Caco-2 (cell line): ENCODE measurements at places on chromosomes 1 and 21. TPM values are rescaled to one million over a fixed set of nuclear protein-coding genes. Genes with fewer than 3 reads are reported as not detected.

The CLEC20A gene
- not detected in 2 replicates for total RNA-seq

The LCE2A gene
- total RNA-seq: not detected in 2 replicates

The ZFP69B gene
- 1.2 TPM in 2 replicates for total RNA-seq

The AMY2A gene
- total RNA-seq: not detected in 2 replicates

The S100A13 gene
- total RNA-seq: 198 and 238 TPM in 2 replicates

The ALDH9A1 gene
- 28.4 and 33.9 TPM in 2 replicates for total RNA-seq

The CHAF1B gene
- total RNA-seq: 16.4 and 18.7 TPM in 2 replicates

The KCNK1 gene
- total RNA-seq: 0.60 TPM in 1 of 2 replicates, not detected in the other

The NID1 gene
- total RNA-seq: 43.7 and 48.5 TPM in 2 replicates

The ZFP69 gene
- 2.5 and 2.6 TPM in 2 replicates for total RNA-seq

The FAM20B gene
- total RNA-seq: 24.5 and 26.1 TPM in 2 replicates

The L1TD1 gene
- total RNA-seq: 0.29 and 0.56 TPM in 2 replicates

GRCh38 chr1:151907363-151908139 is 1.8 kb downstream of the THEM4 start:
- DNase-seq: no peak

DNA sequence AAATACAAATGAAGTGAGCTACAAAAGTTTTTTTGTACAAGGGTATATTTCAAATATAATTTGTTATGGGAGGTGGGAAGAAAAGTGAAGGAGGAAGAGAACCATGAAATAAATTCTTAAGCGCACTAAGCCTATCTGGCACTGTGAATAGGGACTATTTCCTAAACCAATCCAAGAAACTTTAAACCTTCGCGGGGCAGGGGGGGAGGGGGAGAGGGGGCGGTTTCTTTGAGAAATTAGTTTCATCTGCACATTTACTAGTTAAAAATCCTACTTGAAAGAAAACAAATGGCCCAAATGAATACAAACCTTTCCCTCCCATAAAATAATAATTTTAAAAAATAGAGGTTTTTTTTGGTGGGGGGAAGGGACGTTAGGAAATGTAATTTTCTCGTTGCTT is 364 bp downstream of the GOLPH3L start:
- DNase-seq: no peak

- no peak for DNase-seq
These were observed 133.0 kb downstream of the PTPN14 start for GRCh38 chr1:214418391-214418790.

DNA sequence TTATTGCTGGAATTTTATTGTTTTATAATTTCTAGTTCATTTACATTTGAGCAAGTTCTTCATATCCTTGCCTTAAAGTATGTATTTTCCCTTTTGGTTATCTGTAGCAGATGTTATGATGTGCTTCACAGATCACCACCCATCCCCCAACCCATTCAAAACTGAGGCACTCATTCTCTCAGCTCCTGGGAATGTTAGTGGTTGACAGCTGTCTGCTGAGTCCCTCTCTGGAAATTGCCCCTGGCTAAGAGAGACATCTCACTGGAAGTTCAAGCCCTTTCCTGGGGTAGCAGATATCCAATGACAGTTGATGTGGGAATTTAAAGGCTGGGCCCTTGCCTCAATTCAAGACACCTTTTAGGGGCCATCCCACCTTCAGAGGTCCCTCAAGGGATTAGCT is 4.3 kb upstream of the DPYD start:
- DNase-seq: no peak

DNA sequence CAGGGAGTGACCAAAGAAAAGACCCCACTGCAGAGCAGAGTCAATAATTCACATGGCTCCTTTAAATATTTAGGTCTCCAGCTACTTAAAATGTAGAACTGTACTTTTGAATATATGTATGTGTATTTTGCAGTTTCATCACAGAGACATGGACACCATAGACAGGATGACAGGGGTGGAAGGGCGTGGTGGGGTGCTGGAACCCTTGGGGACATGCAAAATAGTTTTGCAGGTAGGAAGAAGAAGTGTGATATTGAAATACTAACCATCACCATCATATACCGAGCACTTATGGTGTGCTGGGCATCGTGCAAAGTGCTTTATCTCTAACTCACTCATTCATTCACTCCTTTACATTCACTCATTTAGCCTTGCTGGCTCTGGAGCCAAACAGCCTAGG is 72.5 kb upstream of the IGSF21 start:
- DNase-seq: no peak

- DNase-seq: no peak
These were observed 7.0 kb downstream of the NAV1 start for GRCh38 chr1:201545851-201546492.

DNA sequence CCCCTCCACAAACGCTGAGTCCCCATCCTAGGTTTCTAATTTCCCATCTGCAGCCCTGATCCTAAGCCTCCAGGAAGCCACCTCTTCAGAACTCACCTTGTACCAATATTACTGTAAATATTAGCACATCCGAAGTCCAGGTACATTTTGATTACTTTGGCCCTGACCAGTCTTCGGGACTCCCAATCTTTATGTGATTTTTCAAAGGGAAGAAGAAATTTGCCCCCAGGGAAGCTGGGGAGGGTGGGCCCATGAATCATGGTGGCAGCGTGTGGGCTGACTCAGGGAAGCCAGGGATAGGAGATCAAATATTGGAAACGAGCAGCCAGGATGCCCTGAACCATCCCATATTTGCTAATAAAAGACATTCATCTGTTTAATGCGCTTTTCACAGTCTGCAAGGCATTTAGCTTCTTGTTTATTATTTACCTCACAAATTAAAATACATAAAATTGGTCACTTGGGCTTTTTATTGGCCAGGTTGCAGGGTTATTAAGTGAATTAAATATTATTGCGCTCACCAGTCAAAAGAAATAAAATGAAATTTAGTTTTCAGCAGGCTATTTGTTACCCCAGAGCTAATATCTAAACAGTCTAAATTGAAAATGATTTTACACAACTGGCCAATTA is 46.6 kb downstream of the KIAA0040 start:
- peak; percentile 26 for DNase-seq

- peak; percentile 36 for DNase-seq
These were observed 506 bp downstream of the JUN start for GRCh38 chr1:58783090-58783992.

GRCh38 chr1:5880630-5881405 is 111.4 kb downstream of the NPHP4 start:
- DNase-seq: no peak

DNA sequence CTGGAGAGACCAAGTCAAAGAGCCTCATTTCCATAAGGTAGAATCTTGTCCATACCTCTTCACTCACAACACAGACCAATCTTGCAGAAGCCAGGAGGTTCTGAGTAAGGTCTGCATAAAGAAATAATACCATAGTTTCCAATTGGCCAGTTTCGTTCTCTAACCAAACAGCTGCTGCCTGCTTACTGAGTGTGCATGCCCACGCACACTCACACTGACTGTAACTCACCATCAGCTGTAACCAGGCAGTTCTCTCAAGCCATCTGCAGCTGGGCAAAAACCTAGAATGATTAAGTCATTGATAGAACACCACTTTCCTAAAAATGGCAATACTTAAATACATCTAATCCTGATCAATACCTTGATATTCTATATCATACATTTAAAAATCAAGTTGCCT is 106.6 kb upstream of the VAV3 start:
- DNase-seq: no peak

DNA sequence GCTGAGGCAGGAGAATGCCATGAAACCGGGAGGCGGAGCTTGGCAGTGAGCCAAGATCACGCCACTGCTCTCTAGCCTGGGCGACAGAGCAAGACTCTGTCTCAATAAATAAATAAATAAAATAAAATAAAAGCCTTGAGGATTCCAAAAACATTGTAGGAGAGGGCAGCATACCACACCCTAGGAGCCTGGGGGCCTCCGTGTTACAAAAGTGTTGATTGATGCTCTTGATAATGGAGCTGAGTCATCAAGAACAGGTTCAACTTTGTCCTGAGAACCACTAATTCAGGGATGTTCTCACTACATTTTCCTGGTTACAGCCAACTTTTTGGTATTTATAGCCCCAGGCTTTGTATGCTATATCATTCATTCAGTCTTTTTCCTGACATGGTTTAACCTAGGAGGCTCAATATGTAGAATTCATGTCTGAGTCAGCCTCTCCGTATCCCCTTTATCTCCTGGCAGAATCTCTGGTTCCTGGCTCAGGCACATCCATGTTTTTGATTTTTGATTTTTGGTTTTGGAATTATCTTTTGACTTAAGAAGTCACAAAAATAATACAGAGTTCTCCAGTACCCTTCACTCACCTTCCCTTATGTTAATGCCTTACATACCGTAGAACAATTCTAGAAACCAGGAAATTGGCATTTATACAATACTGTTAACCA is 69.4 kb downstream of the LRRC8D start:
- DNase-seq: peak; percentile 66

- DNase-seq: no peak
These were observed 269.5 kb downstream of the GRIK3 start for GRCh38 chr1:36764798-36765197.

- peak; percentile 13 for DNase-seq
These were observed 185.8 kb downstream of the MRPL39 start for GRCh38 chr21:25421321-25422028.

GRCh38 chr1:151504759-151505158 is 6.4 kb upstream of the CGN start:
- no peak for DNase-seq

DNA sequence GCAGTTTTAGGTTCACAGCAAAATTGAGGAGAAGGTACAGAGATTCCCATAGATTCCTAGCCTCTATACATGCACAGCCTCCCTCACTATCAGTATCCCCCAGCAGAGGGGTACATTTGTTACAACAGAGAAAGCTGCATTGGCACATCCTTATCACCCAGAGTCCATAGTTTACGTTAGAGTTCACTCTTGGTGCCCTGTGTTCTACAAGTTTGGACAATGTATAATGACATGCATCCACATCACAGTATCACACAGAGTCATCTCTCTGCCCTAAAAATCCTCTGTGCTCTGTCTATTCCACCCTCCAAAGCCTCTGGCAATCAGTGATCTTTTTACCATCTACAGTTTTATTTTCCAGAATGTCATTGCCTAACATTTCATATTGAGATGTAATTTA is 22.3 kb upstream of the RGS16 start:
- no peak for DNase-seq

DNA sequence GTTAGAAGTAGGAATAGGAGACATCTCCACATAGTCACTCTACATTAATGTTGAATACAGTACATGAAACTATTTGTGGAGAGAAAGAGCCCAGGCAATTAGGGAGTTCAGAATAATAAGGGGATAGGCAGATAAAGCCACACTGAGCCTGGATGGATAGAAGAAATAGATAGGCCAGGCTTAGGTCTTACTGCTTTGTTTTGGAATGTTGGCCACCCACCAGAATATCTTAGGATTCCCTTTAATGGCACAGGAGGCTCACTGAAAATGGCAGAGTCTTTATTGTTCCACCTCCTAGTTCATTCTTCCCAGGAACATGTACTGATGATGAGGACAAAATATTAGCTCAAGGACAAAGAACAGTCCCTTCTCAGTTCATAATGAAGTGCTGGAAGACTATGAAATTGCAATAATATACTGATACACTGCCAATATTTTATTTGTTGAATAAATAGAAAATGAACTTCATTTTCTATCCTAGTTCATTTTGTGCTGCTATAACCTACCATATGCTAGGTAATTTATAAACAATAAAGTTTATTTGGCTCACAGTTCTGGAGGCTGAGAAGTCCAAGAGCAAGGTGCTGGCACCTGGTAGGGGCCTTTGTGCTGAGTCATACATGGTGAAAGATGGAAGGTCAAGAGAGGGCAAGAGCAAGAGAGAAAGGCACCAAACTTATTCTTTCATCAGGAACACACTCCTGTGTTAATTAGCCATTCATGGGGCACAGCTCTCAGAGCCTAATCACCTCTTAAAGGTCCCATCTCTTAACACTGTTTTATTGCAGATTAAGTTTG is 87.3 kb downstream of the TBX15 start:
- DNase-seq: no peak

GRCh38 chr1:204828352-204828850 is 42.3 kb upstream of the NFASC start:
- DNase-seq: peak; percentile 77

GRCh38 chr1:171583591-171584201 is 38.3 kb upstream of the MYOCOS start:
- DNase-seq: no peak

GRCh38 chr1:246809473-246809872 is 85.3 kb downstream of the SCCPDH start:
- DNase-seq: no peak

- DNase-seq: peak; percentile 36
These were observed 812 bp upstream of the ARF1 start for GRCh38 chr1:228081578-228082213.

GRCh38 chr1:223029985-223030769 is 112.9 kb downstream of the TLR5 start:
- peak; percentile 55 for DNase-seq

DNA sequence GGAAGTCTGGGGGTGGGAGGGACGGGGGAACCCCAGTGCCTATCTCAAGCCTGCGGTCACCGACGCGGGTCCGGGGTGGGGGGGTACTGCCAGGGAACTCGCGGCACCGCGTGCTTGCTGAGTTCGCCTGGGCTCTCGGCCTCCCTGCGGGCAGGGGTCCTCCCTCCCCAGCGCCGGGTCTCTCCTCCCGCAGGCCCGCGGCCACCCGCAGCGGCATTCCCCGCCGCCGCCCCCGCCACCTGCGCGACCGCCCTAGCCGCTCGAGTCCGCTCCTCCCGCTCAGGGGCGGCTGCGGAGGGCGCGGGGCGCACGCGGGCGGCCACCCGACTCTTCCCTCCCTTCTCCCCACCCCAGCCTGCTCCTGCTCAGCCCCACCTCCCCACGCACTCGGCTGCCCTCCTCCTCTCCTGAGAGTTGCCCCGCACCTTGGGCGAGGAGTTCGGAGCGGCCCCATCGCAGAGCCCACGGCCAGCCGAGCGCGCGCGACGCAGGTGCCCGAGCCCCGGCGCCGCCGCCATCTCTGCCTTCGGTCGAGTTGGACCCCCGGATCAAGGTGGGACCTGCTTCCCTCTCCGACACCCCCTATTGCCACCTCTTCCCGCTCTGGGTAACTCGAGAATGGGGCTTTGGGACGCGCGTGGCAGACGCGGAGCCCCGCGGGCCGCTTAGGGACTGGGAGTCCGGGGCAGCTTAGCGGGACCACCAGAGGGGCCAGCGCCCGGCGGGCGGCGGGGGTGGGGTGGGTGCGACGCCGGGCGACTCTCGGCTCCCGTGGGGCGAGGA is 105.0 kb downstream of the LEPR start:
- DNase-seq: no peak

- no peak for DNase-seq
These were observed 17.8 kb upstream of the PPP2R5A start for GRCh38 chr1:212267460-212267859.

DNA sequence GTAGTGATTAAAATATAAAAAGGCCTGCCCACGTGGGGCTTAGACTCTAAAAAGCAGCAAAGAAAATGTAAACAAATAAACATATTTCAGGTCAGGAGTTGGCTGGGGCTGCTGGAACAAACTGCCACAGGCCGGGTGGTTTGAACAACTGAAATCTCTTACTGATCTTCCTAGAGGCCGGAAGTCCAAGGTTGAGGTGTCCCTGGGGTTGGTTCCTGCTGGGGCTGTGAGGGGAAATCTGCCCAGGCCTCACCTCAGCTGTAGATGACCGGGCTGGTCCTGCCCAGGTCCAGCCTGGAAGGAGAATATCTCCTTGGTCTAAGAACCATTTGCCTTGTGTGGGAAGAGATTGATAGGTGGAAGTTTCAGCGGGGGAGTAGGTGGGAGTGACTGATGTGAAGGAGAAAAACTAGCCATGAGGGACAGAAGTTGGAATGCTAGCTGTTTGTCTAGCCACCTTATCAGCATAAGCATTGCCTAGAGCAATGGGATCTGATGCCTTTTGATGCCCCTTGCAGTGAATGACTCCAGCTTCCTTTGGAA is 221.1 kb downstream of the DYRK1A start:
- no peak for DNase-seq
